Neural progenitor cell (in vitro differentiated cells): ENCODE measurements at places on chromosomes 5 and 9.

DNA sequence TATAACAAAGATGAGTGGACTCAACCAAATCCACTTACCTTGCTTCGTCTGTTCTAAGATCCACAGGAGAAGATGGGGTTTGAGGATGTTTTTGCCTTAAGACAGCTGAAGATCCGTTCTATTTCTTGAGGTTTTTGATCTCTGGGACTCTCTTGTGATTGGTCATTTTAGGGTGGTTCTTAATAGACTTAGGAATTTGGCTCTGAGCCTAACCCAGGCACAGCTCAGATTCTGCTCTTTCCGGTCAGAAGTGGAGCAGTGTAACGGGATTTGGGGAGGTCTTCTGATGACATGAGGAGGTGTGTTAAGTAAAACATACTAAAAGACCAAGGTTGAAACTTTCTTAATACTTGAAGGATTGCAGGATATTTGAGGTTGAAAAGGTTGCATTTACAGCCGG, 166.9 kb downstream of the DMRT2 start:
- DNase-seq: no peak

DNA sequence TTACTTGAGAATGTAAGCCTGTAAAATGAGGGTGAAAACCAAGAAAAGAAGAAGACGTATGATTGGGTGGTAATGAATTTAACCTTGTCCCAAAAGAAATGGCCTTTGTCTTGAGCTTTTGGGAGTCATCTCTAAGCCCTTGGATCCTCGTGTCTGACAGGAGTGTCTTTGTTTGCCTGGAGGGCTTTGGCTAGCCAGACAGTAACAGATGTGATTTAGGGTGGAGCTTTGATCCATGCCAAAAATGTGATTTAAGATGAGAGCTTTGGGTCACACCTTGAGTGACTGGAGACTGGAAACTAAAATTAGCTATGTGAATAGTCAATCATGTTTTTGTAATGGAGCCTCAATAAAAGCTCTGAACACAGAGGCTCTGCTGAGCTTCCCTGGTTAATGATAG, 25.9 kb upstream of the ZFAND5 start:
- no peak for DNase-seq

DNA sequence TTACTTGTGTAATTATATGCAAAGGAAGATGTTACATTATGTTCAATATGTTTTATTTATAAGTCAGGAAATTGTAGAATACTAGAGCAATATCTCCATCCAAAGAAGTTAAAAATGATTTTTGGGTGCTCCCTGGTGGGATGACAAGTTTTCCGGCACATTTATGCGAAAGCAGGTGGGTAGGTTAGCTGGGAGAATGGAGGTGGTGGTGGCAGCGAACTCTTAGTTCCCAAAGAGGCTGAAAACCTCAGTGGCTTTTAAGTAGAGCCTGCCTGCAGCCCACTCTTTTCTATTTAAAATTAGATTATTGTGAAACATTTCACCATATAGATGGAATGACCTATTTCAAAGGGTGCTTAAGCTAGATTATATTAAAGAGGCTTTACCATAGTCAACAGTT, 51.8 kb downstream of the ANKRD33B start:
- no peak for DNase-seq

- DNase-seq: no peak
Measured at GRCh38 chr5:32278406-32278805, 34.3 kb downstream of the MTMR12 start.

DNA sequence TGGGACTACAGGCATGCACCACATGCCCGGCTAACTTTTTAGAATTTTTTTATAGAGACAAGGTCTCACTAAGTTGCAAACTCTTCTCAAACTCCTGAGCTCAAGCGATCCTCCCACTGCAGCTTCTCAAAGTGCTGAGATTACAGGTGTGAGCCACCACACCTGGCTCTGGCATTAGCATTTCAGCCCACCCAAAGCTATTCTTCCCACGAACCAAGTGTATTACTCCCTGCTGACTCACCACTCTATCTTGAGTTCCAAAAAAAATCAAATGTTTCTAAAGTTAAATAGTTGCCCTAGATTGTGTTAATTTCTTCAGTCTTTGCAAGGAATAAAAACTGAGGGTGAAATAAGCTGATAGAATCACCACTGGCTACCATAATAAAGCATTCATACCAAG, 205.5 kb downstream of the ARRDC3 start:
- DNase-seq: no peak

DNA sequence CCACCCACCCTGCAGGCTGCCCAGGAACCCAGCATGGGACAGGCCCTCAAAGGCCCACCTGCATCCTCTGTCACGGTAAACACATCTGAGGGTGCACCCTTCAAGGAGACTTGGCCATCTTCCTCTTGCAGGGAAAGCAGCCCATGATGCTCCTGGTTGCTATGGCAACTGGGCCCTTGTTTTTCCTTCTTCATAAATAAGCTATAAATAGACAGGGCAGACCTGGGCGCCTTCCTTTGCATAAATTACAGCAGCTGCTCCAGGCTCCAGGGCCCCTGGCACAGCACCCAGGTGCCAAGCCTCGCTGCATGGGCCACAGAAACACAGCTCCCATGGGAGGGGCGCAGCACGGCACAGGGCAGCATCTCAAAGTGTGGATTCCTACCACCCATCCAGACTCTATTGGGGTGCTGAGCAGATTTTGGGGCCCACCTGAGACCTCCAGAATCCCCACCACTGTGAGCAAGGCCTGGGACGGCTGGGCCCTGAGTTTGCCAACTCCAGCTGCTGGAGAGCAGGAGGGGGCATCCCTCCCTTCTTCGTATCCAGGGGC, 5.8 kb upstream of the PSMB7 start:
- no peak for DNase-seq

DNA sequence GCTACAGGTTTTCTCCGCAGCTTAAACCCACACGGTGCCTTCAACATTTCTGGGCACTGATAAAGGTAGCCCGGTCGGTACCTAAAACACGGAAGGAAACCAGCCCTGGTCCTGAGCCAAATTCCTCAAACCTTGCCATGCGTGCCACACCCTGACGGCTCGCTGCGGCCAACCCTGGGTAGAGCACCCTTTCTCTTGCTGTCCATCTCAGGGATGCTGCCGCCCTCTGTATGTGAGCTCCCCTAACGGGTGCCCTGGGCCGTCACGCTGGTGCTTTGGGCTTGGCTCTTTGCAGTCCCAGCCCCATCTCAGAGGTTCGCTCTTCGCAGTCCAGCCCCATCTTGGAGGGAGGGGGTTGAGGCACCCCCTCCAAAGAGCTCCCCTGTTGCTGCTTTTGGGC, 43.9 kb downstream of the PNPLA7 start:
- DNase-seq: no peak

GRCh38 chr9:91332546-91333231, 29.0 kb downstream of the AUH start:
- DNase-seq: no peak

DNA sequence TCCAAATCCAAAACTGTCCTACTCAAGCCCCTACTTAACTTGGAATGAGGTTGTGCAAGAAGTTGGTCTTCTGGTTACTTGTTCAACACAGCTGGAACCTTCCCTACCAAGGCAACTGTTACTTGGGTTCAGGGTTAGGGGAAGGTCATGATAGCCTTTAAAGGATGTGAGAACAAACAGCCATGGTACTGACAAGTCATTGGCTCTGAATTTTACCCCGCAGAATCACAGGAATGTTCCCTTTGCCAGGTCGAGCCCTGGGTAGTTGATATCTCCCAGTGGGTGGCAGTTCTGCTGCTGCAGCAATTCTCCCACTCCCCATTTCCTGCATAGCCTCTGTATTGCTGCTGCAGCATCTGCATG, 396.1 kb upstream of the MPDZ start:
- no peak for DNase-seq

- no peak for DNase-seq
Measured at GRCh38 chr5:107300721-107301327, 369.9 kb downstream of the EFNA5 start.

GRCh38 chr9:137082222-137082924, 4.4 kb upstream of the MAN1B1 start:
- no peak for DNase-seq

- no peak for DNase-seq
Measured at GRCh38 chr5:35125746-35126145, 78.0 kb upstream of the AGXT2 start.

DNA sequence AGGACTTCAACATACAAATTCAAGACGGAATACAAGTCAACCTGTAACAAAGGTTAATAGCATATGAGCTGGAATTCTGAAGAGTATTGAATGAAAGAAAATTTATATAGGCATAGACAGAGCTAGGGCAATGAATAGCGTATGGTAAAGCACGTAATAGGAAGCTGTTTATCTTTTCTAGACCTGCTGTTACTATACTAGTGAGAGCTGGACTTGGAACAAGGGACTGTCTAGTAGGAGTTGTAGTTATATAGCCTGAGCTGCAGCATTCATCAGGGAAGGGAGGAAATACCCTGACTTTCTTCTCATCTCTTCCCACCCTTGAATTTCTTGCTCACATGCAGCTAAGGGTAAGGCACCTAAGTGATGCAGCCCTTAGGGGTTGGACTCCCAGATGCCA, 67.5 kb upstream of the PRLR start:
- DNase-seq: no peak

GRCh38 chr5:148381906-148382305, 1.9 kb upstream of the FBXO38 start:
- DNase-seq: no peak

GRCh38 chr9:126532489-126532888, 81.2 kb upstream of the LMX1B start:
- no peak for DNase-seq

- no peak for DNase-seq
Measured at GRCh38 chr9:116051528-116051927, 102.1 kb upstream of the PAPPA start.

GRCh38 chr9:133225171-133226011, 16.3 kb upstream of the OBP2B start:
- no peak for DNase-seq
